Fibroblast of gingiva (primary cell): ENCODE measurements at places on chromosomes 7 and 10.

GRCh38 chr7:8327199-8327598, 65.2 kb upstream of the ICA1 start:
- no peak for DNase-seq

GRCh38 chr7:28983396-28984190, 25.5 kb upstream of the TRIL start:
- no peak for DNase-seq

DNA sequence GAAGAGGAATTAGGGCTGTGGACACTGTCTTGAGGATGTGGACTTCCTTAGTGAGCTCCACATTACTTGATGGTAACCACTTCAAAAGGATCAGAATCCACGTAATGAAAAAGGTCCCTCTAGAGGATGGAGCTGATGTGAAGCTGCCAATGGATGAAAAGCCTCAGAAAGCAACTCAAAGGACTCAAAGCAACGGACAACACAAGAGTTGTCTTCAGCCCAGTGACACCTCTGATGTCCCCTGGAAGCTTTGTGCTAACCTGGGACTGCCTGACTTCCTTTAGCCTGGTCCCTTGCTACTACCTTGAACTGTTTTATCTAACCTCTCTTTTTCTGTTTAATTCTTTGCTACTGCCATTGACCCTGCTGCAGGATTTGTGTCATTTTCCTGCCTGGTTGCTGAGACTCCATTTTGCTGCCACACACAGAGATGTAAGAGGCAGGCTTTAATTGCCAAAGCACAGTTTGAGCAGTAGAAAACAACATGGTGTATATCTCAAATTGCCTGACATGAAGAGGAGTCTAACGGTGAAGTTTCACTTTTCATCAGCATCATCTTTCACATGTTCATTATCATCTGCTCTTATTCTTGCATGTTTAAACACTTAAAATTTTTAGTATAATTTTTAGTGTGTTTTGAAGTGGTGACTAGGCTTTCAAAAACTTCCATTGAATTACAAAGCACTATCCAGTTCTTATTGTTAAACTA, 11.1 kb upstream of the SGCE start:
- no peak for DNase-seq

GRCh38 chr7:55144333-55145317, 125.8 kb downstream of the EGFR start:
- no peak for DNase-seq

GRCh38 chr10:28276384-28276783, 26.5 kb downstream of the MPP7 start:
- DNase-seq, result no peak
